ENCODE measurements at places on chromosomes 11 and 22. TPM values are rescaled to one million over a fixed set of nuclear protein-coding genes. Genes with fewer than 3 reads are reported as not detected.

The ADM2 gene
- total RNA-seq, result 0.55 TPM

The ANO9 gene
- 1.2 TPM for total RNA-seq

The VSIG10L2 gene
- total RNA-seq, result not detected

The NXF1 gene
- 53.5 TPM for total RNA-seq

The IZUMO1R gene
- total RNA-seq, result not detected

The ZBED4 gene
- total RNA-seq, result 11.6 TPM

The OVOL1 gene
- total RNA-seq, result not detected

The SLC15A3 gene
- not detected for total RNA-seq

The DEUP1 gene
- total RNA-seq, result not detected

The SNX32 gene
- total RNA-seq, result not detected

The BCO2 gene
- 0.79 TPM for total RNA-seq

Measured in A549 treated with RU486 at 1 μM for 4 hours (cell line).